ENCODE measurements at places on chromosomes 4 and X. TPM values are rescaled to one million over a fixed set of nuclear protein-coding genes. Genes with fewer than 3 reads are reported as not detected.

ALB gene
- total RNA-seq: not detected

ATP8A1 gene
- total RNA-seq: 0.90 TPM

TLR8 gene
- not detected for total RNA-seq

ATP2B3 gene
- 0.42 TPM for total RNA-seq

RASGEF1B gene
- 8.1 TPM for total RNA-seq

CT45A5 gene
- total RNA-seq: not detected

RLIM gene
- 57.7 TPM for total RNA-seq

RBM47 gene
- 0.28 TPM for total RNA-seq

SGCB gene
- total RNA-seq: 38.6 TPM

GRCh38 chr4:77073981-77074380, 1.8 kb downstream of the CCNI start:
- H3K4me1 ChIP-seq: peaks cover 11% of the 10 kb centered on the region
- no peak for DNase-seq
- H3K36me3 ChIP-seq: no peaks in the 10 kb centered on the region
- peak overlapping the region; percentile 86 for H3K4me3 ChIP-seq
- H3K27ac ChIP-seq: no peak overlapping the region
- no peaks in the 10 kb centered on the region for H3K27me3 ChIP-seq

DNA sequence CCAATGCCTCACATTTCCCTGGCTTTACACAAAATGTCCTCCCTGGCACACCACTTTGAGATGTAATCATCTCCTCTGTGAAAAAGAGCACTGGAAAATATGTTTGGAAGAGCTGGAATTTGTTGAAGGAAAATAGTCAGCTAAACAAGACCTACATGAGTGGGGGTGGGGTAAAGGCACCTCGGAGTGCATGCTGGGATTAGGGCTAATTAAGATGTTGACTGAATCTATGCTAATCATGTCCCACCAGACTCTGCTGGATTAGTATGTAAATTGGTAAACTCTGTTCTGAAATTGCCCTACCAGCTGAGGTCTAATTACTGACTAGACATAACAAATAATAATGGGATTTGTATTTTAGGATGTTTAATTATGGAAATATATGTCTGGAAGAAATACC, 46.8 kb upstream of the MID1 start:
- no peak overlapping the region for H3K27ac ChIP-seq
- no peak overlapping the region for H3K4me3 ChIP-seq
- no peaks in the 10 kb centered on the region for H3K4me1 ChIP-seq
- no peaks in the 10 kb centered on the region for H3K27me3 ChIP-seq
- DNase-seq: no peak

- H3K4me3 ChIP-seq: peak overlapping the region; percentile 41
- H3K36me3 ChIP-seq: no peaks in the 10 kb centered on the region
- H3K4me1 ChIP-seq: peaks cover 13% of the 10 kb centered on the region
- DNase-seq: peak; percentile 84
- H3K27ac ChIP-seq: peak overlapping the region; percentile 2
Measured at GRCh38 chr4:139734875-139735380, 69.3 kb downstream of the MGST2 start.

DNA sequence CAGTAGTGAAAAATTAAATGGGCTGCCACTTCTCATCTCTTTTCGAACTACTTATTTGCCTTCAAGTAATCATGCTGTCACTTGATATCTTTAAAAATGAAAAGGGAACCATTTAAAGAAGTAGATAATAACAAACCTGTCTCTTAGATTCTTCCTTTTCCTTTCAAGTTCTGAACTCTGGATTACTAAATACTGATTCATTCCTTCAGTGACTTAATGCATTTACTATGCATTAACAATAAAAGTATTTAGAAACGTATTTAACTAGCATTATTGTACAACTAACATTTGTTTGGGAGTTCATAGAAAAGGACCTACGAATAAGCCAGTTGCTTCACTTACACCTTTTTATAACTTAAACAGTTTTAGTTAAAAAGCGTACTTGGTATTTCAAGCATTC, 61.1 kb upstream of the RAB33B start:
- no peak overlapping the region for H3K4me3 ChIP-seq
- H3K4me1 ChIP-seq: no peaks in the 10 kb centered on the region
- no peak for DNase-seq
- H3K27me3 ChIP-seq: no peaks in the 10 kb centered on the region
- H3K27ac ChIP-seq: no peak overlapping the region

DNA sequence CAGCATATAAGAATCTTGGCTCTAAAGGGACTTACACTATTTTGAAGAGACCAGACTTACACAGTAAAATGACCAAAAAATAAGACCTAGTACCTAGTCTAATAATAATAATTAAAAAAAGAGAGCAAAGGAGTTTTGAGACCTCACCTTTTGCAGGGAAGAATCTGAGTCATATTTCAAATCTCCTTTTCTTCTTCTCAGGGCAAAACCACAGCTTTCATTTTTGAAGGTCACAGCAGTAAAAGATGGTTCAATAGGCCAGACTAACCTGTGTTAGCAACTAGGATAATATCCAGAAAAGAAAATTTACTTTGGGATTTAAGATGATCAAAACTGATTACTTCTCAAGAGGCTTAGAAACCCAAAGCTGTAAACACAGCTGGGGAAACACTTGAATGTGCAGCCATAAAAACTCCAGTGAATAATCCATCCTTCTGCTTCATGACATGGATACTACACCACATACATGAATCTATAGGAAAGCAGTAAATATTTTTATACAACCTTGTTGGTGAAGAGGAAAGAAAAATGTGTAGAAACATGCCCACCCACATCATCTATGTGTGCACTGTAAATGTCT, 25.9 kb upstream of the LNX1 start:
- peaks cover 18% of the 10 kb centered on the region for H3K27me3 ChIP-seq
- no peaks in the 10 kb centered on the region for H3K36me3 ChIP-seq
- H3K4me3 ChIP-seq: no peak overlapping the region
- H3K27ac ChIP-seq: no peak overlapping the region

DNA sequence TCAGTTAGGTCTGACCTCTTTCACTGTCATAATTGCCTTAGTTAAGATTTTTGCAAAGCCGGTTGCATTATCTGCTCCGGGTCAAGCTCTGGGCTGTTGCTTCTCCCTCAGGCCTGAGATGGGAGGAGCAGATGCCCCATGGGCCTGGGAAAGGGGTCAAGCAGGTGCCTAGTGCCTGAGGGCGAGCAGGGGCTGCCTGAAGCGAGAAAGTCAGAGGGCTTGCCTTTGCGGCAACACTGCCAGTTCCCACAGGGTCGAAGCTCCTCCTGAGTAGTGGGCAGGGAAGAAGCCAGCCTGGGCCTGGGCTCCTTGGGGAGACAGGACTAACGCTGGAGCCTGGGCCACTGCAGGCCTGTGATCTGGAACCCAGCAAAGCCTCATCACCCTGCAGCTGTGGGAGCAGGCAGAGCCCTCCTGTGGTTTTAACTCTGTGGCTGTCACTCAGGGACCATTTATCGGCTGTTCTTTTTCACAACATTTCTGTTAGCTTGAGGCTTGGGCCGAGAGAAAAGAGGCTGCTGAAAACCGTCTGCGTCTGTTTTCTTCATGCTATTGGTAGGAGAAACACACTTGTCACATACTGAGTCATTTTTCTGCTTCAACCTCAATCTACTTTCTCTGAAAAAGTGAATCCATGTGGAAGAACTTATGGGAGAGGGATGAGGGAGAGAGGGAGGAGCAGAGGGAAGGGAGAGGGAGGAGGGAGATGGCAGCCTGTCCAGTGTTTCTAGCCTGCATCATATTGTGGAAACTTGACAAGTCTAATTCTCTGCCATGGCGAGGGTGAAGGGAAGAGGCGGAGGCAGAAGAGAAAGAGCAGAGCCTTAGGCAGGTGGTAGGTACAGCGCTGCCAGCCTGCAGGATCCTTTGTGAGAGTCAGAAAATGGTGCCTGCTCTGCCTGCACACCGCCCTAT, 68.4 kb downstream of the RHOH start:
- DNase-seq: peak; percentile 90
- H3K27me3 ChIP-seq: no peaks in the 10 kb centered on the region
- peaks cover 22% of the 10 kb centered on the region for H3K4me1 ChIP-seq
- H3K36me3 ChIP-seq: no peaks in the 10 kb centered on the region
- H3K4me3 ChIP-seq: no peak overlapping the region

GRCh38 chr4:100246697-100247096, 56.4 kb upstream of the DDIT4L start:
- H3K4me1 ChIP-seq: no peaks in the 10 kb centered on the region
- DNase-seq: no peak
- no peaks in the 10 kb centered on the region for H3K27me3 ChIP-seq

- no peaks in the 10 kb centered on the region for H3K36me3 ChIP-seq
- H3K27ac ChIP-seq: no peak overlapping the region
- H3K4me1 ChIP-seq: peaks cover 2% of the 10 kb centered on the region
- H3K4me3 ChIP-seq: no peak overlapping the region
- no peak for DNase-seq
- no peaks in the 10 kb centered on the region for H3K27me3 ChIP-seq
Measured at GRCh38 chr4:169154121-169154520, 116.6 kb downstream of the SH3RF1 start.

DNA sequence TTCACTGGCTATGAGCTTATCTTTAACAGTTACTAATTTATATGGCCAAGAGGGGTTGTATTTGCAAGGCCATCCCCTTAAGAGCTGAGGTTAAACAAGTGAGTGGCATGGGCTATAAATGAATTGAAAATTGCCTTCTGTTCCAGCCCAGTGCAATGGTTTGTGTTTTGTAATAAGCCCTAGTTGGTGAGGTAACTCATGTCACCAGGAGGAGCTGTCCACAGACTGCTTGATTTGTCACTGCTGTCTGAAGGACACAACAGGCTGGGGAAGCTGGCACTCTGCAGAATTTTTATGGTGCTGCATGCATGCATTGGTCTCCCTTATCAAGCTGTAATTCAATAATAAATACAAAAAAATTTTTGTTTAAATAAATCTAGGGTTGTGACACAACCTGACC, 223.8 kb downstream of the IL1RAPL2 start:
- no peak overlapping the region for H3K27ac ChIP-seq
- H3K4me1 ChIP-seq: no peaks in the 10 kb centered on the region
- no peak overlapping the region for H3K4me3 ChIP-seq
- H3K36me3 ChIP-seq: no peaks in the 10 kb centered on the region

- no peak for DNase-seq
- peaks cover 5% of the 10 kb centered on the region for H3K4me1 ChIP-seq
Measured at GRCh38 chr4:56127716-56128115, 179.0 kb downstream of the CEP135 start.

DNA sequence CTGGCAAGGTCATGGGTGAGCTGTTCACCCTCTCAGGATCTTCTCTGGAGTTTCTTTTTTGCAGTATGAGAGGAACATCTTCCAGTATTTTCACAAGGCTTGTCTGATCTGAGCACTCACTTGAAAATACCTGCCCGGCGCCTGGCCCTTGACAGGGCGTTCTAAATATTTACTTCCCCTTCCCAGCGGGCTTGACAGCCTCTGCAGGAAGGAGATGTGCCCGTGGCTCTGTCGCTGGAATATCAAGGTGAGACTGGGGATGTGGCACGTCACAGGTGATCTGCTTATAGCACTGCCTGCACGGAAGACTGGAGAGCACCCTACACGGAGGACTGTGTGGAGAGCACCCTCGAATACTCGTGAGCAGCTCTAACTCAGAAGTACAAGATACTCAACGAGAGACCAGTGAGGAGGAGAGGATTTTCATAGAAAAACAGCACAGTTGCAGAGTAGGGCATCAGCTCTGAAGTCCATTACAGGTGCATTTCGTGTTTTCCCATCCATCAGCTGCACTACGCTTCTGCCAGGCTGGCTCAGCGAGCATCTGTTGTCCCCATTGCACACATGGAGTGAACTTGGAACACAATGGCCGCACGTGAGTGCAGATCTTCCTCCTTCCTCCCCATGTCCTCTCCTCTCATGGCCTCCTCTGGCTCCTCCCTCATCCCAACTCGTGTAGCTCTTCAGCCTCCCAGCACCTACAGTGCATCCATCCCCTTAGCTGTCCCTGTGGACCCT, 32.1 kb downstream of the ZBTB49 start:
- H3K4me3 ChIP-seq: no peak overlapping the region
- no peaks in the 10 kb centered on the region for H3K36me3 ChIP-seq
- no peaks in the 10 kb centered on the region for H3K27me3 ChIP-seq
- DNase-seq: no peak
- H3K4me1 ChIP-seq: no peaks in the 10 kb centered on the region
- H3K27ac ChIP-seq: no peak overlapping the region

- H3K27ac ChIP-seq: no peak overlapping the region
- H3K4me1 ChIP-seq: no peaks in the 10 kb centered on the region
Measured at GRCh38 chr4:104758574-104758973, 263.9 kb upstream of the CXXC4 start.

DNA sequence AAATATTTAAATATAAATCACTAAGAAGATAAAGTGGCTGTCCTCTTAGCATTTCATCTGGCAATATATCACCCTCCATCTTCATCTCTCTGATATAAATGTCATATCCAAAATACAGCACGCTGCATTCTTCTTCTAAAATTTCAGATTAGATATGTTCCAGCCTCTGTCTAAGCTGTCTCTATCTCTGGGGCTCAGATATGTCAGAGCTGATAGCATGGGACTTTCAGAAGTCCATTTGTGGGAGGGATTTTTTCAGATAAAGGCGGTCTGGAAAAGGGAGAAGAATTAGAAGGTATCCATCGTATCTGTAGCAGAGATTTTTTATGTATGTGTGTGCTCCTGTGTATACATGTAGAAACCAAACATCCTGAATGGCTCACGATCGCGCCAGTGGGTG, 25.0 kb upstream of the CD38 start:
- H3K27me3 ChIP-seq: no peaks in the 10 kb centered on the region
- no peaks in the 10 kb centered on the region for H3K36me3 ChIP-seq
- DNase-seq: no peak
- H3K4me3 ChIP-seq: no peak overlapping the region

GRCh38 chr4:41181037-41181436, 33.3 kb downstream of the APBB2 start:
- no peak for DNase-seq
- no peak overlapping the region for H3K4me3 ChIP-seq
- no peaks in the 10 kb centered on the region for H3K4me1 ChIP-seq
- no peaks in the 10 kb centered on the region for H3K36me3 ChIP-seq
- H3K27me3 ChIP-seq: no peaks in the 10 kb centered on the region

DNA sequence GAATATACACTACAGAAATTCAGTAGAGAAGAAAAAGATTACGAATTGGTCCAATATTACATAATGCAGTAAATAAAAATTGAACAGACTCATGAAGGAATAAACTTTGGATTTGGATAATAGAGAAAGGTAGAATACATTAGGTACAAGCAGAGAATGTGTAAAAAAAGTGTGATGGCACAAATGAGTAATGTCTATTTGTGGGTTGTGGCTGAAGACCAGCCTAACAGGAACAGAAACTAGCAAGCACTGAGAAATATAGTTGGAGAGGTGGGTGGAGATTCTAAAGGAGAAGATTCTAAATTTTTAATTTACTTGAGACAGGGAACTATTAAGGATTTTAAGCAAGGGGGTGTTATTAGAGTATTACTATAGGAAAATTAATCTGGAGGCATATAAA, 15.2 kb upstream of the CLOCK start:
- H3K36me3 ChIP-seq: no peaks in the 10 kb centered on the region
- no peak for DNase-seq
- H3K27me3 ChIP-seq: no peaks in the 10 kb centered on the region

GRCh38 chr4:180456928-180457327, 1786.3 kb upstream of the TENM3 start:
- H3K4me3 ChIP-seq: no peak overlapping the region
- H3K36me3 ChIP-seq: no peaks in the 10 kb centered on the region
- H3K27ac ChIP-seq: no peak overlapping the region
- DNase-seq: peak; percentile 32
- H3K4me1 ChIP-seq: peaks cover 5% of the 10 kb centered on the region
